ENCODE measurements at places on chromosomes 2 and 18. TPM values are rescaled to one million over a fixed set of nuclear protein-coding genes. Genes with fewer than 3 reads are reported as not detected.
A peak's percentile ranks its signal among the peaks of the same experiment; 100 is the strongest.

DNA sequence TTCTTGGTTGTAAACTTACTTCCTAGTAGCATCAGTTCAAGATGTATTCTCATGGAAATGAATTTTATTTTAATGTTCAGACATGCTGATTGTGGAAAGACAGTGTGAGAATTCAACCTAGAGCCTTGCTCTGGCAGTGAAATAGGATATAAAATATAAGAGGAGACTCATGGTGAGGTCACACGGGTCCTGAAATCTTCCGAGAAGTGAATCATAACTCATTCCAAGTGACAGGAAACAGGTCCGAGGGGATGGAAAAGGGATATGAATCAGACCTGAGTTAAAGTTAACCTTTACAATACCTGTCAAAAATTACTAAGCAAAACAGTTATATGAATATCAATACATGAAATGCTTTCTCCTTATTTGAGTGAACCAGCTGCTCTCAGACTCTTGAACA, 185.2 kb upstream of the LRRTM1 start:
- H3K4me1 ChIP-seq = no peaks in the 10 kb centered on the region
- H3K27ac ChIP-seq = no peak overlapping the region
- no peaks in the 10 kb centered on the region for H3K27me3 ChIP-seq

DNA sequence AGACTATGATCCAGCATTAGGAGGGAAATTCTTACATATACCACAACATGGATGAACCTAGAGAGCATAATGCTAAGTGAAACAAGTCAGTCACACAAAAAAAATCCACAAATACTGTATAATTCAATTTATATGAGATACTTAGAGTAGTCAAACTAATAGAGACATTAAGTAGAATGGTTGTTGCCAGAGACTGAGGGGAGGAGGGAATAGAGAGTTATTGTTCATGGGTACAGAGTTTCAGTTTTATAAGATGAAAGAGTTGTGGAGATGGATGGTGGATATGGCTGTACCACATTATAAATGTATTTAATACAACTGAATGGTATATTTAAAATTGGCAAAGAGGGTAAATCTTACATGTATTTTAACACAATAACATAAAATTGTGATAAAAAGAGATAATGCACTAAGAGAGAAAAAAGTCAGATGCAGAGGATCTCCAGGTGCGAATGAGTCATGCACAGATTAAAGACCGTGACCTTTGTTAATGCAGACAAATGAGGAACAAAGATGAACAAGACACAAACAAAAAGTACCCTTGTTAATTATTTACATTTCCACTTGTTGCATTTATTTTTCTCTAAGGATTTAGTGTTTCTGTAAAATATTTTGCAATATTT, 541.7 kb upstream of the MEX3C start:
- DNase-seq = no peak
- no peaks in the 10 kb centered on the region for H3K27me3 ChIP-seq
- no peak overlapping the region for H3K27ac ChIP-seq
- H3K36me3 ChIP-seq = no peaks in the 10 kb centered on the region
- no peaks in the 10 kb centered on the region for H3K4me1 ChIP-seq

GRCh38 chr18:57062844-57063243, 84.0 kb upstream of the BOD1L2 start:
- DNase-seq = no peak
- no peak overlapping the region for H3K27ac ChIP-seq
- no peaks in the 10 kb centered on the region for H3K27me3 ChIP-seq
- no peaks in the 10 kb centered on the region for H3K36me3 ChIP-seq
- H3K4me1 ChIP-seq = no peaks in the 10 kb centered on the region
- no peak overlapping the region for H3K4me3 ChIP-seq

GRCh38 chr2:72849138-72849462, 23.3 kb upstream of the EXOC6B start:
- no peak overlapping the region for H3K27ac ChIP-seq
- no peaks in the 10 kb centered on the region for H3K4me1 ChIP-seq

GRCh38 chr18:59758106-59758505, 60.9 kb upstream of the CCBE1 start:
- no peak for DNase-seq
- no peak overlapping the region for H3K27ac ChIP-seq
- no peaks in the 10 kb centered on the region for H3K27me3 ChIP-seq
- no peaks in the 10 kb centered on the region for H3K4me1 ChIP-seq
- H3K36me3 ChIP-seq = no peaks in the 10 kb centered on the region
- H3K4me3 ChIP-seq = no peak overlapping the region

GRCh38 chr18:78518805-78519204, 460.8 kb upstream of the SALL3 start:
- DNase-seq = no peak
- H3K27ac ChIP-seq = no peak overlapping the region
- H3K27me3 ChIP-seq = no peaks in the 10 kb centered on the region
- no peak overlapping the region for H3K4me3 ChIP-seq
- H3K36me3 ChIP-seq = no peaks in the 10 kb centered on the region

DNA sequence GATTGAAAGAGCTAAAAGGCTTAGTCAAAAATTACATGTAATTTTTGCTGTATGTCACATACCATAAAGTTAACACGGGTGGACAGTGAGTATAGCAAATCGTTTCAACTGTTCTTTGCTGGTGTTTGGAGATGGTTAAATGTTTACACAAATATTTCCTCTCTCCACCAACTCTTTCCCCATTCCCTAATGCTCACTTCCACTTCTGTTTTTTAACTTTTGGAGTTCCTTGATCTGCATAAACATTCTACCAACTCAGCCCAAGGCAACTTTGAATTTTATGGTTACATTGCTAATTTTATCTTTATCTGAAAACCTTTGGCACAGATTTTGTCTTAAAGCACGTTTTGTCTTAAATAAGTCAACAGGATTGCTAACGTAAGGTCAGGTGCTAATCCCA, 1.9 kb upstream of the SPOPL start:
- no peaks in the 10 kb centered on the region for H3K36me3 ChIP-seq
- DNase-seq = no peak
- H3K27ac ChIP-seq = no peak overlapping the region
- H3K27me3 ChIP-seq = no peaks in the 10 kb centered on the region

GRCh38 chr2:219592736-219593135, 4.9 kb upstream of the STK11IP start:
- H3K4me3 ChIP-seq = no peak overlapping the region
- H3K27me3 ChIP-seq = no peaks in the 10 kb centered on the region
- H3K27ac ChIP-seq = no peak overlapping the region

DNA sequence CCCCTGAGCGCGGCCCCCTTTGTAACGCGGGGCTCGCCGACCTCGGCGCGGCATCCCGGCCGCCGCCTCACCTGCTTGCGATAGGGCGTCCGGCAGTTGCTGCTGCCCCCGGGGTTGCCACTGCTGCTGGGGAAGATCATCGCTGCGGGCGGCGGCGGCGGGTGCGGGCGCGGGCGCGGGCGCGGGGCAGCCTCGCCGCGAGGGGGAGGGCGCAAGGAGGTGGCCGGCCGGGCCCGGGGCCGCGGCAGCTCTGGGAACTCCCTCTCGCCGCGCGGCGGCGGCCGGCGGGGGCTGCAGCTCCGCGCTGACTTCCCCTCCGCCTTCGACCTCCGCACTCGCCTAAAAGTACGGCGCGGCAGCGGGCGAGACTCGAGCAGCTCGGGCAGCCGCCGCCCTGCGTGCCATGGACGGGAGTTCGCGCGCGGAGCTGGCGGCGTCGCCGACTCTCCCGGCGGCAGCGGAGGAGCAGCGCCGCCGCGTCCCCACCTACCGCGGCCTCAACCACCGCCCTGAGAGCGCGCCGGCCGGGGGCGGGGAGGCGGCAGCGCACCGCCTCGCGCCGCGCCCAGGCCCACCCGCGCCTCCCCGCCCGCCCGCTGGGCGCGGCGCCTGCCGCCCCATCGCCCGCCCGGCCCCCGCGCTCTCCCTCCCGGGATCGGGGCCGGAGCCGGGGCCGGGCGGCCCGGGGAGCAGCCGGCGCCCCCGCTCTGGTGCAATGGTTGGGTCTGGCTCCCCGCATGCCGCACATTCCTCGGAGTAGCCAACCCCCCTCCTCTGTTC, 86.0 kb downstream of the RBMS1 start:
- peaks cover 44% of the 10 kb centered on the region for H3K4me1 ChIP-seq
- H3K27ac ChIP-seq = peak overlapping the region; percentile 92
- H3K36me3 ChIP-seq = peaks cover 5% of the 10 kb centered on the region
- no peaks in the 10 kb centered on the region for H3K27me3 ChIP-seq

- no peaks in the 10 kb centered on the region for H3K4me1 ChIP-seq
- H3K4me3 ChIP-seq = no peak overlapping the region
- H3K27me3 ChIP-seq = no peaks in the 10 kb centered on the region
- H3K36me3 ChIP-seq = no peaks in the 10 kb centered on the region
- H3K27ac ChIP-seq = no peak overlapping the region
Observed at GRCh38 chr2:46216213-46216612, 81.0 kb upstream of the EPAS1 start.

DNA sequence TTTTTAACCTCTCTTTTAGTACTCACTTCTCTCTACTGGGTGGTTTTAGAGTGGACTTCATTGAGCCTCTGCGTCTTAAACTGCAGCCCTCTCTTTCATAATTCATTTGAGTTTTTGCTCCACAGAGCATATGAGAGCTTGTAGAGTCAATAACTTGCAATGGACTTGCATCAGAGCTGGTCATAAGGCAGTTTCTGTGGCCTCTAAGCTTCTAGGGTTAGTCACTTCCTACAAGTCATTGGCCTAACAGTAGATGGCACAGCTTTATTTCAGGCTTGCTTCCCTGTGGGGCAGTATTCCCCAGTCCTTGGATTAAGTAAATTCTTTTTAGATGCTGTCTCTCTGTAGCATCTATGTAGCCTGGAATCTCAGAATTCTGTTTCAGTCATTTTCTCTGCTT, 1435.7 kb downstream of the LRP1B start:
- H3K27me3 ChIP-seq = no peaks in the 10 kb centered on the region
- no peaks in the 10 kb centered on the region for H3K36me3 ChIP-seq
- DNase-seq = no peak
- no peaks in the 10 kb centered on the region for H3K4me1 ChIP-seq
- no peak overlapping the region for H3K27ac ChIP-seq

DNA sequence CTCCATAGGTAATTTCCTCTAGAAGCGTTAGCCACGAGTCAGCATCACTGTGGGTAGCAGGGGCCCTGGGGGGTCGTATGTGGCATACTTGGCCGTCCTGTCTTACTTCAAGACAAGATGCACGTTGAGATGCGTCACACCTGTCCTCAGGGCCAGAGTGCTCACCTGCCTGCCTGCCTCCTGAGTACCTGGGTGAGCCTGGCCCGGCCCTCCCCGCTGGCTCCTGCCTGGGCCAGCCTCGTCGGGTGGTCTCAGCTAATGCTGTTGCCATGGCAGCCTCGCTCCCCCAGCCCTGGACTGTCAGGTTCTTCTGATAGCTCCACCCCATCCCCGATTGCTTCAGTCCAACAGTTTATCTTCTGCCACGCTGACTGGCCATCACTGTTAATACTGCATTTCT, 232.4 kb downstream of the GBX2 start:
- H3K27me3 ChIP-seq = no peaks in the 10 kb centered on the region
- no peak overlapping the region for H3K27ac ChIP-seq
- H3K4me1 ChIP-seq = no peaks in the 10 kb centered on the region
- H3K36me3 ChIP-seq = no peaks in the 10 kb centered on the region
- DNase-seq = no peak

- H3K27me3 ChIP-seq = no peaks in the 10 kb centered on the region
- no peaks in the 10 kb centered on the region for H3K36me3 ChIP-seq
- no peak overlapping the region for H3K27ac ChIP-seq
- no peaks in the 10 kb centered on the region for H3K4me1 ChIP-seq
Observed at GRCh38 chr2:9714630-9715214, 83.9 kb upstream of the YWHAQ start.

Gene PLCL1
- 0.69 TPM for polyA plus RNA-seq

Gene SLC16A14
- not detected for polyA plus RNA-seq

Gene CFC1
- not detected for polyA plus RNA-seq

Gene RBM44
- 0.07 TPM for polyA plus RNA-seq

Gene NDUFV2
- polyA plus RNA-seq = 162 TPM
